ENCODE measurements at places on chromosomes 1 and 21.

DNA sequence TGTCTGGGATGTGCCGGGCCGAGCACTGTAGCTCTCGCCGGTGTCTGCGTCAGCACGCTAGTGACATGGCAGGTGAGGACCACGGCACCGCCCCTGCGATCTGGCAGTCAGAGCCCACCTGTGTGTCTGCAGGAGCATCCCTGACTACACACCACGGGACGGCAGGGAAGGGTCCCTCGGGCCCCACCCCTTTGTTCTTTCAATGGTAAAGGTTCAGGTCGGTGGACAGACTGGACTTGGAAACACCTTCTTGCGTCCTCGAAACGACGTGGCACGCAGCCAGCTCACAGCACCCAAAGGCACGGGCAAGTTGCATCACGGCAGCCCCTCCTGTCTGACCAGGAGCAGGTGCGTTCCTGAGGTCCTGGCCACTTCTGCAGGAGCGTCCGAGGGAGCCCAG lies 3.7 kb upstream of the SAMD11 start:
- no peak for DNase-seq

- DNase-seq, result peak; percentile 99
Observed at GRCh38 chr1:40153073-40153770, 8.0 kb upstream of the RLF start.

GRCh38 chr1:173405281-173405680 lies 71.9 kb upstream of the PRDX6 start:
- DNase-seq, result no peak

- no peak for DNase-seq
Observed at GRCh38 chr1:226082959-226083301, 20.4 kb downstream of the H3-3A start.

DNA sequence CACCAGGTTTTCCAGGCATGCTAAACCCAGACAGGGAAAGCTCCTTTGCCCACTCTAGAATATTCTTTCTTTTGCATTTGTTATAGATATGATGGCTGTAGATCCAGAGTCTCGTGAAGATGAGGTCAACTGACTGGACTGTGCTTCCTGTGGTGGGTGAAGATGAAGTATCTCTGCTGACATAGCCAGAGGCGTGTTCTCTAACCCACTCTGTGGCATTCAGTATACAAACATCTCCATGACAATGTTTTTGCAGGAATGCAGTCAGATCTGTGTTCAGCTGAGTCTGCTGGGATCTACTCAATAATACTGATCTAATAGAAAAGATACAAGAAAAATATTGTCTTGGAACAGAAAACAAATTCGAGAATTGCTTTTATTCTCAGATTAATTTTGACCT lies 11.3 kb downstream of the RWDD2B start:
- no peak for DNase-seq

DNA sequence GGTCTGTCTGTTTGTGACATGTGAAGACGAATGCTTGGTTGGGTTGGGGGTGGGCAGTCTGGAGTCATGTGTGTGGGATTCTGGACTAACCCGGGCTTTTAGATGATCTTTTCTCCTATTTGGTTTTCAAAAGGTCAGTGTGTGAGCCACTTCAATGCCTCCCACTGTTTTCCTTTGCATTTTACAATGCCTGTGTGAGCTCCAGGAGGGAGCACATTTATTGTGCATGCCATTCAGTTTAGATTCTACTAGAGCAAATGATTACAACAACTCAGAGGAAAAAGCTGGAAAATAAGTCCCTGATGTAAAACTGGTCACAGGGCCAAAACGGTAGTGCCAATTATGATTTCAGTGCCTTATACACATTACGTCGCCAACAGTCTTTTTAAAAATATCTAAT lies 90.9 kb downstream of the LYPLAL1 start:
- no peak for DNase-seq

GRCh38 chr1:32066489-32066873 lies 6.3 kb upstream of the TMEM39B start:
- no peak for DNase-seq

DNA sequence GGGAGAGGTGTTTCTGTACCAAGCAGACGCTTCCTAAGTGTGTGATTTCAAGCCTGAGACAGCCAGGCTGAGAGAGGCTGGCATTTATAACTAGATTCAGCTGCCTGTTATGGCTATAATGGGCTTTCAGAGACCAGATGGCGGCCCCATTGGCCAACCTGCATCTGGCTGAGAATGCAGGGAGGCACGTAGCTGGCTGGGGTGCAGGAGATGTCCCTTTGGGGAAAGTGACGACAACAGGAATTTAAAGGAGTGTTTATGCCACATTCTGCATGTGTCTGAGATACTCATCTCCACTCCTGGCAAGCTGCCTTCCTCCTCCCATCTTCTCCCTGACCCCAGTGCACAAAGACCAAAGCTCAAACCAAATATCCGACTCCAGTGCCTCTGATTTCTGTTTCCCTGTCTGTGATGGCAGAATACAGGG lies 21.3 kb upstream of the CCDC190 start:
- DNase-seq, result peak; percentile 59

DNA sequence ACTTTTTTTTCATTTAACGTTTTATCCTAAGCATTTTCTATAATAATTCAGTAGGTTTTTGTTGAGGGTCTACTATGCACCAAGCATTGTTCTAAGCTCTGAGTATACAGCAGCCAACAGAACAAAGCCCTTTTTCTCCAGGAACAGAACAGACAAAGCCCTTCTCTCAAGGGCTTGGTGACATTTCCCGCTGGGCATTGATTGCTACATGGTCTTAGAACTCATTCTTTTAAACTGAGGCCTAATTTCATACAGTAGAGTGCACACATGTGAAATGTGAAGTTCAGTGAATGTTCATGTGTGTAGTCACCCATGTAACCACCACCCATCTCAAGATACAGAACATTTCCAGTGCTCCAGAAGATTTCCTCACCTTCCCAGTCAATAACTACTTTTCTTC lies 15.2 kb upstream of the PDIK1L start:
- no peak for DNase-seq

- DNase-seq, result no peak
Observed at GRCh38 chr1:156260896-156261295, 13.0 kb upstream of the PAQR6 start.

DNA sequence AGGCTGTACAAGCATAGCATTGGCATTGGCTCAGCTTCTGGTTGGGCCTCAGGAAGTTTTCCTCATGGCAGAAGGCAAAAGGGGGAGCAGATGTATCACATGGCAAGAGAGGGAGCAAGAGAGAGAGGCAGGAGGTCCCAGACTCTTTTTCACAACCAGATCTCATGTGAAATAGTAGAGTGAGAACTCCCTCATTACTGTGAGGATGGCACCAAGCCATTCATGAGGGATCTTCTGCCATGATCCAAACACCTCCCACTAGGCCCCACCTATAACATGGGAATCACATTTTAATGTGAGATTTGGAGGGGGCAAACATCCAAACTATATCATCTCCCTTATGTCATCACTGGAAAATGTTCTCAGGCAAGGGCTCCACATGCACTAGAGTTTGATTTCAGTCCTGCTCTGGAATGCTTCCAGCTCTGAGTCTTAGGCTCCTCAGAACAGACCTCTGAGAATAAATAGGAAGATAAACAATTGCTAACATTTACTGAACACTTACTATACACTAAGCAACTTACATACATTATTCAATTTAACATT lies 39.4 kb upstream of the VTCN1 start:
- no peak for DNase-seq
